ENCODE measurements at places on chromosomes 7 and 10.

- H3K4me3 ChIP-seq: no peak overlapping the region
- H3K36me3 ChIP-seq: no peaks in the 10 kb centered on the region
- H3K27ac ChIP-seq: peak overlapping the region; percentile 56
Measured at GRCh38 chr10:124619195-124619594, 125.0 kb downstream of the FAM53B start.

GRCh38 chr7:151773797-151774196 lies 103.1 kb downstream of the PRKAG2 start:
- no peaks in the 10 kb centered on the region for H3K27me3 ChIP-seq
- H3K36me3 ChIP-seq: no peaks in the 10 kb centered on the region
- DNase-seq: no peak
- no peak overlapping the region for H3K27ac ChIP-seq

GRCh38 chr10:55500931-55501559 lies 700.0 kb upstream of the PCDH15 start:
- no peak for DNase-seq
- no peaks in the 10 kb centered on the region for H3K36me3 ChIP-seq
- H3K4me3 ChIP-seq: no peak overlapping the region
- no peak overlapping the region for H3K27ac ChIP-seq

DNA sequence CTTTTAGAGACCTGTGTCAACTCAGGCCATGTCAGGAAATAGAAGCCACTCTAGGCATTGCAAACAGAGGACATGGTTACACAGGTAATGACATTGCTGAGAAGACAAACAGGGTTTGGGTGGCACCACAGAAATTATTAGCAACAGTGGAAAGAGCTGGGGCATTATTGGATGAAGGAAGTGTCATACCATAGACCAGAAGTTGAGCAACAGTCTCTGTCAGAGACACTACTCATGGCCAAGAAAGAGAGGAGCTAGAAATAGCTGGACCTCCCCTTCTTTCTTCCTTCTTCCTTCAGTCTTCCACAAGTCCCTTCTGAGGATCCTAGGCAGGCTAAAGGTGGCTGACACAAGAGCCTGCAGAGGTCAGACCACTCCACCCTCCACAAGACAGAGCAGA lies 4.2 kb upstream of the LIPA start:
- H3K36me3 ChIP-seq: no peaks in the 10 kb centered on the region
- H3K27ac ChIP-seq: no peak overlapping the region
- no peak for DNase-seq
- no peak overlapping the region for H3K4me3 ChIP-seq
- H3K4me1 ChIP-seq: no peaks in the 10 kb centered on the region
- no peaks in the 10 kb centered on the region for H3K27me3 ChIP-seq

GRCh38 chr10:47087667-47088066 lies 176.4 kb downstream of the PTPN20 start:
- H3K27me3 ChIP-seq: no peaks in the 10 kb centered on the region
- no peaks in the 10 kb centered on the region for H3K36me3 ChIP-seq
- DNase-seq: no peak
- H3K27ac ChIP-seq: no peak overlapping the region

GRCh38 chr10:100907175-100907574 lies 5.6 kb upstream of the SLF2 start:
- H3K4me3 ChIP-seq: no peak overlapping the region
- H3K4me1 ChIP-seq: peaks cover 4% of the 10 kb centered on the region
- H3K36me3 ChIP-seq: no peaks in the 10 kb centered on the region
- H3K27me3 ChIP-seq: no peaks in the 10 kb centered on the region
- no peak for DNase-seq

GRCh38 chr7:76063525-76063924 lies 15.6 kb downstream of the MDH2 start:
- H3K27me3 ChIP-seq: no peaks in the 10 kb centered on the region
- H3K27ac ChIP-seq: no peak overlapping the region
- H3K4me1 ChIP-seq: no peaks in the 10 kb centered on the region
- no peak overlapping the region for H3K4me3 ChIP-seq
- peak; percentile 57 for DNase-seq

DNA sequence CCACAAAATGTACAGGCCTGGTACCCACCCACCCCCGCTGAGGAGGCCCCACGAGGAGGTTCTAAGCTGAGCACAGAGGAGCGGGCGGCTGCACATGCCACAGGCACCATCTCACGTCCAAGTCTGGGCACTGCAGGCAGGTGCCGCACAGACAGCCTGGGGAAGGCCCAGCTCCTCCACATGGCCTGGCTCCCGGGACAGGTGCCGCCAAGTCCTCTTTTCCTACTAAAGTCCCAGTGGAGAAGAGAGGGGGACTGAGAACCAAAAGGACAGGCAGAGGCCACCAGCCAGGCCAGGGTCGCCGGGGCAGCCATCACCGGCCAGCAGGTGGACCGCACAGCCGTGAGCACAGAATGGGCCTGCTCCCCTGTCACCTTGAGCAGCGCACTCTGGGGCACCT lies 91.1 kb downstream of the MAD1L1 start:
- H3K27ac ChIP-seq: no peak overlapping the region
- DNase-seq: no peak

GRCh38 chr10:86256690-86257315 lies 109.8 kb downstream of the GRID1 start:
- no peak overlapping the region for H3K27ac ChIP-seq
- no peaks in the 10 kb centered on the region for H3K36me3 ChIP-seq
- H3K4me1 ChIP-seq: no peaks in the 10 kb centered on the region
- H3K4me3 ChIP-seq: no peak overlapping the region
- no peak for DNase-seq

- no peak overlapping the region for H3K4me3 ChIP-seq
- no peak for DNase-seq
- no peak overlapping the region for H3K27ac ChIP-seq
- no peaks in the 10 kb centered on the region for H3K4me1 ChIP-seq
- no peaks in the 10 kb centered on the region for H3K36me3 ChIP-seq
- H3K27me3 ChIP-seq: no peaks in the 10 kb centered on the region
Measured at GRCh38 chr10:59243611-59244195, 67.3 kb downstream of the PHYHIPL start.

DNA sequence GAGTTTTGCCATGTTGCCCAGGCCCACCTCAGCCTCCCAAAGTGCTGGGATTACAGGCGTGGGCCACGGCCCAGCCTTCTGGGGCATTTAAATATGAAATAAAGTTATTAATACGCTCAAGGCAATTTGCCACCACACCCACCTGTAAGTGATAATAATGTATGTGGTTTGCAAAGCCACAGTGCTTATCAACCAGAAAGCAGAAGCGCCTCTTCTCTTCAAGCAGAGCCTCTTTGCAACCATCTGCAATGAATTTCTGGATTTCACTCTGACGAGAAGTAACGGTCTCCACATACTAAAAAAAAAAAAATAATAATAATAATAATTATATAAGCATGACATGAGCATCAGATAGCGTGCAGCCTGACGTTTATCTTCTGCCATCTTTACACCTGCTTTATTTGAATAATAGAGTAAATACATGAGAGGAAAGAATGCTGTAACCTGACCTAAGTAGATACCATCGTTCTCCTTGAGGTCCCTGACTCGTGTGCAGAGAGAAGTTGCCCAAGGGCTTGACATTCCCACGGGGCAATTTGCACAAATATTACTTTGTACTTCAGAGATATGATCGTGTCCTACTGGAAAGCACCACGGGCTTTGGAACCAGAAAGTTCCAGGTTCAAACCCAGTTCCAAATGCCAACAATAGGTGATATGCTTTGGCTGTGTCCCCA lies 34.0 kb downstream of the BRI3 start:
- no peak for DNase-seq
- no peak overlapping the region for H3K27ac ChIP-seq
- no peaks in the 10 kb centered on the region for H3K4me1 ChIP-seq
- no peaks in the 10 kb centered on the region for H3K27me3 ChIP-seq

GRCh38 chr7:19455623-19456022 lies 253.2 kb downstream of the POLR1F start:
- H3K27ac ChIP-seq: no peak overlapping the region
- no peaks in the 10 kb centered on the region for H3K36me3 ChIP-seq
- no peaks in the 10 kb centered on the region for H3K27me3 ChIP-seq
- DNase-seq: no peak

DNA sequence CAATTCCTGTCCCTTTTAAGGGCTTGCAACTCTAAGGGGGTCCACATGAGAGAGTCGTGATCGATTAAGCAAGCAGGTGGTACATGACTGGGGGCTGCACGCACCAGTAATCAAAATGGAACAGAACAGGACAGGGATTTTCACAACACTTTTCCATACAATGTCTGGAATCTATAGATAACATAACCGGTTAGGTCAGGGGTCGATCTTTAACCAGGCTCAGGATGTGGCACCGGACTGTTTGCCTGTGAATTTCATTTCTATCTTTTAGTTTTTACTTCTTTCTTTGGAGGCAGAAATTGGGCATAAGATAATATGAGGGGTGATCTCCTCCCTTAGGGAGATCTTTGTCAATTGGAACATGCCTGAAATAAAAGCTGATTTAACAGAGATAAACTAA lies 370.1 kb downstream of the IPMK start:
- no peak overlapping the region for H3K27ac ChIP-seq
- H3K27me3 ChIP-seq: no peaks in the 10 kb centered on the region
- no peaks in the 10 kb centered on the region for H3K36me3 ChIP-seq
- no peak overlapping the region for H3K4me3 ChIP-seq
- no peak for DNase-seq

GRCh38 chr7:6268023-6268900 lies 4.2 kb downstream of the CYTH3 start:
- DNase-seq: peak; percentile 44
- H3K36me3 ChIP-seq: no peaks in the 10 kb centered on the region
- no peak overlapping the region for H3K4me3 ChIP-seq
- H3K27me3 ChIP-seq: no peaks in the 10 kb centered on the region

DNA sequence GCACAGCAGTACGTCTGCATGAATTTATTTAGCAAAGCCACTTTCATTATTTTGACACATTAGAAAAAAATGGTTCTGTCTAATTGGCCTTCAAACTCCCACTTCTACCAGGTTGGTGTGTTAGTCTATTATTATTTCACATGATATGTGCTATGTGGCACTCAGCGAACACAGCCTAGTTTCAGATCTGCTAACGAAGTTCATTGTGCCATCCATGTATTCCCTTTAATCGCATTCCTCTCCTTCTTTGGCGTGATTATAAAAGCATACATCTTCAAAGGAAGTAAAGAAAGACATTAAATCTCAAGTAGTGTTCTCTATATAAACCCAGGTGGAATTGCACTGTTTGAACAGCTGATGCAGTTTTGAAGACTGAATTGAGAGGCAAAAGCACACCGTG lies 96.4 kb upstream of the CACNA2D1 start:
- no peaks in the 10 kb centered on the region for H3K27me3 ChIP-seq
- H3K4me3 ChIP-seq: no peak overlapping the region
- no peaks in the 10 kb centered on the region for H3K4me1 ChIP-seq
- DNase-seq: no peak
- no peak overlapping the region for H3K27ac ChIP-seq
- H3K36me3 ChIP-seq: no peaks in the 10 kb centered on the region

GRCh38 chr10:75508239-75508813 lies 76.9 kb downstream of the LRMDA start:
- no peak for DNase-seq
- H3K27me3 ChIP-seq: no peaks in the 10 kb centered on the region
- H3K27ac ChIP-seq: peak overlapping the region; percentile 36
- H3K4me3 ChIP-seq: no peak overlapping the region
- H3K4me1 ChIP-seq: peaks cover 28% of the 10 kb centered on the region

DNA sequence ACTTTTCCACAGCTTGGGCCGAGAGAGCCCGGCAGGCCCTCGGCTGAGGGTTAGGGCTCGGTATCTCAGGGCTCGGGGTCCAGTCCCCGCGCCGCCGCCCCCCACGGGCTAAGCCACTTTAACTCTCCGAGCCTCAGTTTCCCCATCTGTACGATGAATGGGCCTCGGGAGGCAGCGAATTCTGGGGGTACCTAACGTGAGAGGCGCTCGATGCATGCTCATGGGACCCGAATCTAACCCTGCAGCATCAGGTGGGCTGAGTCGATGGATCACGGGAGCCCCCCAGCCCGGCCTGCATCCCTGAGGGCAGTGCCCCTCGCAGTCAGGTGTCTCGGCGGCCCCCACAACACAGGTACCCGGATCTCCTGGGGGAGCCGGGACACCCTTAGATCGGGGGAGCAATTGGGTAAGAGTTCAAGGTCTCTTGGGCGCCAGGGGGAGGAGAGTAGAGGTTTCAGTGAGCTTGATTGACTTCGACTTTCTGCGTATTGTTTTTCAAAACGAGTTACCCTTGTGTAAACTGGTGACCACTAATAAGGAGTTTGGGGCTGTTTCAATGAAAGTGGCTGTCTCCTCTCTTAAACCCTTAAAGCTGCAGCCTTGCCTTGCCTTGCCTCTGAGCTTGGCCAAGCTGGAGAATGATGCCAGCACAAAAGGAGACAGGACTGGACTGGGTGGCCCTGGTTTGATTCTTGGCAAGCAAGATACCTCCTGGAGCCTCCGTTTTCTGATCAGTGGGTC lies 631 bp downstream of the POR start:
- H3K4me3 ChIP-seq: peak overlapping the region; percentile 92
- no peaks in the 10 kb centered on the region for H3K27me3 ChIP-seq
- H3K36me3 ChIP-seq: no peaks in the 10 kb centered on the region

DNA sequence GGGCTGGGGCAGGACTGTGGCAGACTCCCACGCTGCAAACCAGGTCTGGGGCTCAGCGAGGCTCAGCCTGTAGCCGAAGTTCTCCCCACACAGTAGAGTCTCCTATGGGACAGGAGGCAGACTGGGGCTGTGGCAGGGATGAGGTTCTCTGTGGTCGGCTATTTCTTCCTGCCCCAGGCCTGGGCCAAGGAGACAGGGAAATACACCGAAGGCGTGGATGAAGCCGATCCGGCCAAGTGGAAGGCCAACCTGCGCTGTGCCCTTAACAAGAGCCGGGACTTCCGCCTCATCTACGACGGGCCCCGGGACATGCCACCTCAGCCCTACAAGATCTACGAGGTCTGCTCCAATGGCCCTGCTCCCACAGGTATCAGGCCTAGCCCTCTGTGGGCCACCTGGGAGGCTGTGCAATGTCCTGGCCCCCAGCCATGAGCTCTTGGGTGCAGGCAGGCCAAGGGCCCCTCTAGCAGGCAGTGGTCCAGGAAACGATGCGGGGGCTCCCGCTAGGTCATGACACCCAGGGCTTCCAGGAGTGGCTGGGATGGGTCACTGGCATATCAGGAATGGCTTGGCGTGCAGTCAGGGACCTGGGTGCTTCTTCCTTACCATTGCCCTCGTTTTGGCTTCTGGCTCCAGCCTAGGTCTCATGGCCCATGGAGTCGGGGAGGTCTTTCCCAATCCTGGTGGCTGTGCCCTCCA lies 8.1 kb downstream of the IRF5 start:
- H3K27ac ChIP-seq: no peak overlapping the region
- no peak overlapping the region for H3K4me3 ChIP-seq
- H3K36me3 ChIP-seq: no peaks in the 10 kb centered on the region
- H3K4me1 ChIP-seq: no peaks in the 10 kb centered on the region
- no peaks in the 10 kb centered on the region for H3K27me3 ChIP-seq

DNA sequence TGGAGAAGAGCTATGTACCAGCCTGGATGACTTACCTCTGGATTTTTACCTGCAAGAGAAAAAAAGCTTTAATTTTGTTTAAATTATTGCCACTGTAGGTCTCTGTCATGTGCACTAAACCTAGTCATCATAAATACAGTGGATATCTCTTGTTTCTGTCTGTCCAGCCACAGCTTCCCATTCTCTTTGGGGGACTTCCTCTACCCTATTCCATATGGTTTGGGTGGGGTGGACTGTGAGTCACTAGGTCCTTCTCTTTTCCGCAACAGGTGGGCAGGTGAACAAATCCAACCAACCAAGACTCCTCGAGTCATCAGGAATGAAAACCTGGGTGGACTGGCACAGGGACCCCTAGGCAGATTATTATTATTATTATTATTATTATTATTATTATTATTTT lies 87.3 kb upstream of the CYTH3 start:
- no peak overlapping the region for H3K27ac ChIP-seq
- H3K36me3 ChIP-seq: no peaks in the 10 kb centered on the region

GRCh38 chr7:112692333-112692732 lies 97.9 kb downstream of the TMEM168 start:
- H3K36me3 ChIP-seq: no peaks in the 10 kb centered on the region
- H3K4me3 ChIP-seq: no peak overlapping the region
- H3K27me3 ChIP-seq: no peaks in the 10 kb centered on the region
- H3K27ac ChIP-seq: no peak overlapping the region
